ENCODE measurements at places on chromosomes 5 and 9. TPM values are rescaled to one million over a fixed set of nuclear protein-coding genes. Genes with fewer than 3 reads are reported as not detected.

PPP2R2B gene
- polyA plus RNA-seq = 11.5 TPM

IFNA13 gene
- not detected for polyA plus RNA-seq

AGXT2 gene
- polyA plus RNA-seq = 45.6 TPM

MPDZ gene
- polyA plus RNA-seq = 61.0 TPM

ARAP3 gene
- polyA plus RNA-seq = 21.3 TPM

FBLL1 gene
- polyA plus RNA-seq = 0.48 TPM

- no peak for DNase-seq
Measured at GRCh38 chr5:42270771-42271170, 152.5 kb upstream of the GHR start.

DNA sequence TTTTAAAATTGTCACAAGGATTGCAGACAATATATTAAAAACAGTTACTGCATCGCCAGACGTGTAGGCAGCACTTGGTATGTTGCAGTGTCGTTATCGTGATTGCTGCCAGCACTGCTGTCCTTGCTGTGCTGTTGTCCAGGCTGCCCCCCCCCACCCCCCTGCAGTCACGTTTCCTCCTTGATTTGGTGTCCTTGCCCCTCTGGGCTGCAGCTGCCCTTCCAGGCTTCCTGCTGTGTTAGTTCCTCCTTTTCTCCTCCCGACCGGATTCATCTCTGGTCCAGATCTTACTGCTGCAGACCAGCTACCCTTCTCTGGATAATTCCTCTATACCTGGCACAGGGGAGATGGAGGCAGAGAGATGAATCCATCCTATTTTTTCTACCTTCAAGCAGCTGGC, 298.9 kb downstream of the TRIM32 start:
- no peak for DNase-seq

DNA sequence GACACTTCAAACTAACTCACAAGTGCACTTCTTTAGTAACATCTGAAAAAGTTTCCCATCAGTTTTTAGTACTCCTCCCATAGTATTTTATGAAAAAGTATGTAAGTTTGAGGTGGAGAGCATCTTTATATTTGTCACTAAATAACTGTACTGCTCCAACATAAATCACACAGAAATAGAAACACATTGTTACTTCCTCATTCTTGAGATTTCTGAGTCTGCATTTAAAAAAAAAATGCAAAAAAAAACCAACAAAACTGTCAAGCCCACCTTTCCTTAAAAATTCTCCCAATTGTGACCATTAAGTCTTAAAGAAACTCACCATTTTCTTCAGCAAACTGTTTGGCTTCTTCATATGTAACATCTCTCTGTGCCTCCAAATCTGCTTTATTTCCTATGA, 18.7 kb downstream of the RAB14 start:
- DNase-seq = no peak

DNA sequence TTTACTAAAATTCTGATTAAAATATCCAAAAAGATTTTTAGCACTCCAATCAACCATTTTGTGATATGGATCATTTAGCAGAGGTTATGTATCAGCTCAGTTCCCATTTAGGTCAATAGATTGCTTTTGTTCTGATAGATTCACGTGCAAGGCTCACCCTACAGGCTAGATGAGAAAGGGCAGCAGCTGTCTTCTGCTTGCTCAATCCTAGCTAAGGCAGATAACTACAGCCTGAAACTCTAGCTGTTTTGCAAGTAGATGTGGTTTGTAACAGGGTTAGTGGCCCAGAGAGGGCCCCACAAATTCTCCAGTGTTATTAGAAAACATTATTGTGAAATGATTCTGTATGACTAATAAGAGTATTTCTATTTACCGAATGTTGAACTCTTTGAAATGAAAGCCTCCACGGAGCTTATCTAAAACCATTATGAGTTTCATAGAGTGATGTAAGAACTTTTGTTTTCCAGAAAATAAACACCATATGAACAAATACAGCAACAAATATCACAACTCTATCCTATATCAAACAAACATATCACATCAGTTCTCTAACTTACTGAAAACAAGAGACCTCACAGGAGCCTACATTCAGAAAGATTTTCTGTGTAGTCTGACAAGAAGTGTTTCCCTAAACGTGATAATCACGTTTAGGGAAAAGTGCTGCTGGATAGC, 841.9 kb upstream of the ACO1 start:
- peak; percentile 4 for DNase-seq

DNA sequence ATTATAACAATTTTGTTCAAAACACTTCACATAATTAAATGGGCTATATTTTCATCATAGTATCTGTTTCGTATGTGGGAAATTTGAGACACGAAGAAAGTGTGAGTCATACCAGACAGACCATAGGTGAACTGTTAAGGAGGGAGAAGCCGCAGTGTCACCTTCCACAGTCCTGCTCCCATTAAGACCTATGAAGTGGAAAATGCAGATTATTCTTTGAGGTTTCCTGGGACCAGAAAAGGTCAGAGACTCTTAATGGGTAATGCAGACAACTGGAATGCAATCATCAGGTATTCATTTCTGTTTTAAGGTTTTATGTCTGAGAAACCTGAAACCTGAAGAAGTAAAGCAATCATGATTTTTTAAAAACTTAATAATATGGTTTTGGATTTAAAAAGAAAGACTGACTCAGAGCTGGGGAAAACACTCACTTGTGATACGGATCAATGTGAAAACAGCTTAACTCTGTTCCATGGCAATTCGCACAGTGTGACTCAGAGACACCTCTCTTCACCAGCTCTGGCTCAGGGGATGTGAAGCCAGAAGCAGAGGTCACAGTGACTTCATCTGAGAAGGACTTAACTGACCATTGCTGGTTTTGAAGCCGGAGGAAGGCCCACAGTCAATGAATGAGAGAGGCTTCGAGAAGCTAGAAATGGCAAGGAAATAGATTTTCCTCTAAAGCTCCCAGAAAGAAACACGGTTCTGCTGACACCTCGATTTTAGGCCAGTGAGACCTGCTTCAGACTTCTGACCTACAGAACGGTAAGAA, 17.2 kb upstream of the GCNT1 start:
- no peak for DNase-seq

GRCh38 chr9:20593537-20593936, 28.8 kb downstream of the MLLT3 start:
- no peak for DNase-seq

- DNase-seq = no peak
Measured at GRCh38 chr9:76004526-76004925, 114.1 kb downstream of the PCSK5 start.

DNA sequence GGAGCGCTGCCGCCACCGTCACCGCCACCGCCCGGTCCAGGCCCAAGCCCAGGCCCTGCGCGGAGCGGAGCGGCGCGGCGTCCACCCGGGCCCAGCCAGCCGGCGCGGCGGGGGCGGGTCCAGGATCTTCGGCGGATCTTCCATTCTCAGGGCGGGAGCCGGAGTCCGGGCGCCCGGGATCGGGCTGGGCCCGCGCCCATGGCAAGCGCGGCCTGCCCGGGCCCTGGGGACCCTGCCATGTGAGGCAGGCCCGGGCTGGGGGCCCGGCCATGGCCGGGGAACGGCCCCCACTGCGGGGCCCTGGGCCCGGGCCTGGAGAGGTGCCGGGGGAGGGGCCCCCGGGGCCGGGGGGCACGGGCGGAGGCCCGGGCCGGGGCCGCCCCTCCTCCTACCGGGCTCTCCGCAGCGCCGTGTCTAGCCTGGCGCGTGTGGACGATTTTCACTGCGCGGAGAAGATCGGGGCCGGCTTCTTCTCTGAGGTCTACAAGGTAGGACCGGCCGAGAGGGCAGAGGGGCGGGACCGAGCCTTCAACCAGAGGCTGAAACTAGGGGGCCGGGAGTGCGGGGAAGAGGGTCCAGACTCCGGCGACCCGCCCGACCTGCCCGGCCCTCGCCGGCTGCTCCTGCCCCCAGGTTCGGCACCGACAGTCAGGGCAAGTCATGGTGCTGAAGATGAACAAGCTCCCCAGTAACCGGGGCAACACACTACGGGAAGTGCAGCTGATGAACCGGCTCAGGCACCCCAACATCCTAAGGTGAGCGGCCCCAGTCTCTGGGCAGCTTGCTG, 482 bp downstream of the TESK1 start:
- no peak for DNase-seq

- peak; percentile 22 for DNase-seq
Measured at GRCh38 chr5:65914641-65915196, 11.7 kb upstream of the ERBIN start.

DNA sequence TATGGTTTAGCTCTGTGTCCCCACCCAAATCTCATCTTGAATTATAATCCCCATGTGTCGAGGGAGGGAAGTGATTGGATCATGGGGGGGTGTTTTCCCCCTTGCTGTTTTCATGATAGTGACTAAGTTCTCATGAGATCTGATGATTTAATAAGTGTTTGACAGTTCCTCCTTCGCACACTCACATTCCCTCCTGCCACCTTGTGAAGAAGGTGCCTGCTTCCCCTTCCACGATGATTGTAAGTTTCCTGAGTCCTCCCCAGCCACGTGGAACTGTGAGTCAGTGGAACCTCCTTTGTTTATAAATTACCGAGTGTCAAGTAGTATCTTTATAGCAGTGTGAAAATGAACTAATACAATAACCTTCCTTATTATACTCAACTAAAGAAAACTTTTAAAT, 24.3 kb upstream of the TEX10 start:
- no peak for DNase-seq

DNA sequence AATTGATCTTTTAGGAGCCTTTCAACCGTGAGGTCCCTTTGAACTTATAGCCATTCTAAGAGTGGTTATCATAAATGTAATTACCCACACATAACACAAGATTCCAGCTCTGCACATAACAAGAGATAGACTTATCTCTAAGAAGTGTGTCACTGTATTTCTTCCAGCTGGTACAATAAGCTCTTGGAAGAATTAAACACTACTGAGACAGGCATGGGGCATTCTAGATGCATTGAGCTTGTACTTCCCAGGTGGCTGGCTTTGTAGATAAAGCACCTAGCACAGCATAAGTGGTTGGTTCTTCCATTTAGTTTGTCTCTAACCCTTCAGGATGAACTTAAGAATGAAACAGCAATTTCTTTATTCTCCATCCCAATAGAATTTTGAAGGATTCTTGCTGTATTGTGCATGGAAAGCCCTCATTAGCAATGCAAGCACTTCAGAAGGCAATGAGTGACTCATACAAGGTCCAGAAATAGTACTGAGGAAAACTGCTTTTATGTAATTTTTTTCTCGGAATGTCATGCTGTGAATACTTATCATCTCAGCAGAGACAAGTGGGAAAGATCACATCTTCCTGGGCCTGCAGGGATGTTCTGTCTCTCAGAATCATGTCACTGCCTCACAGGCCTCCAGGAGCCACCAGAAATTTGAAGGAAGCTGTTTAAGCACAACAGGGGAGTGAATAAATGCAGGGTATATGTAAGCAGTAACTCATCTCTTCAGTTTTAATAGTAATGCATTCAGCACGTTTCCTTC, 91.1 kb upstream of the CD180 start:
- DNase-seq = no peak
